H1 (cell line): ENCODE measurements at places on chromosomes 3 and 15. TPM values are rescaled to one million over a fixed set of nuclear protein-coding genes. Genes with fewer than 3 reads are reported as not detected.

- no peaks in the 10 kb centered on the region for H3K27me3 ChIP-seq
- DNase-seq, result no peak
- H3K4me3 ChIP-seq, result no peak overlapping the region
- H3K36me3 ChIP-seq, result peaks cover 41% of the 10 kb centered on the region
- H3K27ac ChIP-seq, result no peak overlapping the region
- no peaks in the 10 kb centered on the region for H3K4me1 ChIP-seq
Measured at GRCh38 chr3:183764847-183765731, 60.3 kb downstream of the MAP6D1 start.

DNA sequence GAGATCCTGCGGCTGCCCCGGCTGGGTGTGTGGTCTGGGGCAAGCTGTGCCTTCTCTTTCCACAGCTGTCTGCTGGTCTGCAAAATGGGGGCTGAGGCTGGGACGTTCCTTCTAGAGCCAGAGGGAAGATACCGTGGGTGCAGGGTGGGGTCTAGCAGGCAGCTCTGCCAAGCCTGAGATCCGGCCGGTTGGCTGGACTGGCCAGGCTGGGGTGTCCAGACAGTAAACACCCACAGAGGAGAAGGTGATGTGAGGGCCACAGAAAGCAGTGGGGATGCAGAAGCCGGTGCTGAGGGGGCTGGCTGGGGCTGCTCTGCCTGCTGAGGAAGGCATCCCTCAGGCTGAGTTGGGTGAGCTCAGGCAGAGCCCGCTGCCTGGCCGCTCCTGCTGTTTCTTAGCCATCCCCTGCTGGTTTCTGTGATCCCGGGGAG, 46.1 kb downstream of the FBLN2 start:
- H3K36me3 ChIP-seq, result no peaks in the 10 kb centered on the region
- no peaks in the 10 kb centered on the region; the same call in 1 of the 2 replicates for H3K27me3 ChIP-seq
- DNase-seq, result no peak
- H3K27ac ChIP-seq, result no peak overlapping the region
- no peak overlapping the region for H3K4me3 ChIP-seq

DNA sequence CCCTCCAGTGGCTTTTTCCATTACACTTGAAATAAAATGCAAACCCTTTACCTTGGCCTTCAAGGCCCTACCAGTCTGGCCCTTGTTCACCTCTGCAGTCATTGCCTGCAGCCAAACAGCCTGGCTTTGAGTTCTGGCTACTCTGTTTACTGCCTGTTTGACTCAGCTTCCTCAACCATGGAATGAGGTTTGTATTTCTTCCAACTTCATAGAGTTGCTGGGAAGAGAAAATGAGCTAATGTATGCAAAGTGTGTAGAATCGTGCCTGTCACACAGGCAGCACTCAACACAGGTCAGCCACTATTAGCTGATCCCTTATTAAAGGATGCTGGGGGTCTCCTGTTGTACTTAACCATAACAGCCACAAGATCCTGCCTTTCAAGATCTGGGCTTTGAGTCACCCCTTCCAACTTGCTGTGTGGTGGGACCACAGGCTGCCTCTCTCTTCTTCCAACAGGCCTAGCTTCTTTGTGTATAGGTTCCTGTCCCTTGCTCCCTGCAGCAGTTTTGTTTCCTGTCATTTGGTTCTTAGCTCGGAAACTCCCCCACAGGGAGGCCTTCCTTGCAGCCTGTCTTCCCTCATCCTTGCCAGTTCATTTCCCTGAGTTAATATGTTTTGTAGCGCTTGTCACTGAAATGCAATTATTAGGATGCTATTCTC, 6.4 kb downstream of the MED12L start:
- no peak for DNase-seq
- H3K4me1 ChIP-seq, result peaks cover 11% of the 10 kb centered on the region
- no peak overlapping the region for H3K4me3 ChIP-seq
- H3K27ac ChIP-seq, result no peak overlapping the region
- no peaks in the 10 kb centered on the region for H3K36me3 ChIP-seq

DPPA2 gene
- total RNA-seq, result 11.2 and 12.6 TPM in 2 replicates

- H3K4me1 ChIP-seq, result peaks cover 9% of the 10 kb centered on the region; the same call in 1 of the 2 replicates
- no peaks in the 10 kb centered on the region for H3K27me3 ChIP-seq
- no peak overlapping the region for H3K4me3 ChIP-seq
- no peak overlapping the region for H3K27ac ChIP-seq
- H3K36me3 ChIP-seq, result no peaks in the 10 kb centered on the region
- no peak for DNase-seq
Measured at GRCh38 chr3:180138871-180139270, 102.1 kb upstream of the PEX5L start.
